ENCODE measurements at places on chromosomes 4 and X.
A peak's percentile ranks its signal among the peaks of the same experiment; 100 is the strongest.

DNA sequence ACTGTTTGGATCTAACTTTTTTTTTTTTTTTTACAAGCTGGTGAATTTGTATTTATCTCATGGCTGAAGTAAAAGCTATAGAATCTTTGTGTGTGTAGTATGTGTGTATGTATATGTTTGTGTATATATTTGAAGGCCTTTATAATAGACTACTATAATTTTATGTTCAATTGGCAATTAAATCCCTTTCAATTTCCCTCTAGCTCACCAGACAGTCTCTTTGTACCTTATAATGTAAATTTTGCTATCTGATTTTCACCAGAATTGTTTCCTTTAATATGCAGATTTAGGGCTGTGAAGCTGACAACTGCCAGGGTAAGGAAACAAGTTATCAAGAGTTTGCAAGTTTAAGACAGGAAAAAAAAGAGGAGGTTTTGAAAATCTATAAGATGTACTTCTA, 33.1 kb upstream of the MTMR8 start:
- no peak for DNase-seq

GRCh38 chr4:83241132-83241531, 43.5 kb downstream of the COQ2 start:
- DNase-seq = no peak

DNA sequence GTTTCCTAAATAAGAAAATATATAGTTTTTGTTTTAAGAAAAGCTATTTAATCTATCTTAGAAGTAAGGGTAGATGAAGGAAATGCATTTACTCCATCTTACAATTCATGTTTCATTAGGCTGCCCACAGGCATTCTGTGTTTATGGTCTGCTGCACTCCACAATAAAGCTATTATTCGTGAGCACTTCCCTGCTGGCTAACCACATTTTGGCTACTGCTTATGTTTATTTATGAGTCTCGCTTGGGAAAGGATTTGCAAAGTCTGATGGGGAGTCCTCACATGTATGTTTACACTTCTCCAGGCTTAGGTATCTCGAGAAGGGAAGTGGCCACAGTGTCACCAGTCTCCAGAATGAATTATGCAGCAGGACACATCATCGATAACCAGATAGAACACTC, 260.8 kb upstream of the VCX start:
- DNase-seq = no peak

DNA sequence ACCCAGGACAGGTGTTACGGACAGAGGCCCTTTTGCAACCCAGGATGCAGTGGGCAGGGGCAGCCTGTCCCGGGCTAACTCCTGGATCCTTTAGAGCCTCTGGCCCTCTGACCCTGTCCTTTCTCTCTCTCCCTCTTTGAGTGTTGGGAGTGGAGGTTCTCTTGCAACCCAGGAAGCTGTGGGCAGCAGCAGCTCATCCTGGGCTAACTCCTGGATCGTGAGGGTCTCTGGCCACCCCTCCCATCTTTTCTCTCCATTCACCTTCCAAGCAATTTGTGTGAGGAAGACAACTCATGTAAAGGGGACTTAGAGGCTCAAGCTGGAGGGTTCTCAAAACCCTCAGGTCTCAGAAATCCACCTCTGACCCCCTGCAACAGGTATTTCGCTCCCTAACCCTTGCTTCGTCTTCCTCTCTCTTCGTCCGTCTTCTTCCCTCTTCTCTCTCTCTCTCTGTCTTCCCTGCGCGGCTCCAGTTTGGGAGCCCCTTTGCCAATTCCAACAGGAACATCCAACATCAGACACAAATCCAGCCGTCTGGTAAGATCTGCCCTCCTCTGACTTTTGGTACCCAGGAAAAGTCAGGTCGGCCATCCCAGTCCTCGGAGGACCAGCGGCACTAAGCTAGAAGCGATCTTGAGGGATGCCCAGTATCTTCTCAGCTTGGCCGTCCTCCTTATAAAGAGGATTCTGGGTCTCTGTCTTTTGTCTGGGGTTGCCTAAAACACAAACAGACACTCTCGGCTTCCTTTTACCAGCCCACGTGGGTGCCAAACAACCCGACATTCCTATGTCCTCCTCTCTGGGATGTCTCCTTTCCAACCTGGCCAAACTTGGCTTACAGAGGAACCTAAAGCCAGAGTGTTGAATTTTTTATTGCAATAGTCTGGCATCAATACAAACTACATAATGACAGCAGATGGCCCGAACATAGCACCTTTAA, 7.9 kb downstream of the ASMTL start:
- no peak for DNase-seq

GRCh38 chr4:40185830-40186664, 10.8 kb upstream of the RHOH start:
- no peak for DNase-seq

DNA sequence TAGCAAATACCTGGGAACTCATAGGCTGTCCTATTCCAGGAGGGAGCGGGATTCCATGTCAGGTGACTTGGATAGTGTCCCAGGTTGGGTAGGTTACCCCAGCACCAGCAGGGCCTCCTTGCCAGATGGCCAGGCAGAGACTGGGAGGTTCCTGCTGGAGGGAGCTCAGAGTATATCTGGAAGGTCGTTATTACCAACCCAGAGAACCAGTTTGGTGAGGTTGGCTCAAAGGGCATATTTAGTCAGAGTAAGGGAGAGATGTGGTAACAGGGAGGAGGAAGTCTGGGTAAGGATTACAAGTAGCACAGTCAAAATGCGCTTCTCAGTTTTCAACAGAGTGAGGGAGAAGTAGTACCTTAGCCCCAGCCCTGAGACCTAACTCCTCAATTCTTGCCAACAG, 53.3 kb upstream of the LNX1 start:
- DNase-seq = peak; percentile 51

DNA sequence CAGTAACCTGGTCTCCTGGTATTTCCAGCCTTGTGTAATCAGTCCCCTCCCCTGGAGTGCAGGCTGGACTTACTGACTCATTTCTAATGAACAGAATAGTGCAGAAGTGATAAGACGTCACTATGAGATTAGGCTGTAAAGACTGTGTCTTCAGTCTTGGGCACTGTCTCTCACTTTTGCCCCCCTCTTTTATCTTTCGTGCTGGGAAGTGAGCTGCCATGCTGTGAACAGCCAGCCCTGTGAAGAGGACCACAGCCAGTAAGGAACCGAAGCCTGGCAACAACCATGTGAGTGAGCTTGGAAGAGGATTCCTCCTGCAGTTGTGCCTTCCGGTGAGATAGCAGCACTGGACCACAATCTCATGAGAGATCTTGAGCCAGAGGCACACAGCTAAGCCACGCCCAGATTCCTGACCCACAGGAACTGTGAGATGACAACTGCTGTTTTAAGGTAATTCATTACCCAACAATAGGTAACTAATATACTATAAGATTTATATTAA, 67.5 kb upstream of the GPR34 start:
- DNase-seq = no peak

DNA sequence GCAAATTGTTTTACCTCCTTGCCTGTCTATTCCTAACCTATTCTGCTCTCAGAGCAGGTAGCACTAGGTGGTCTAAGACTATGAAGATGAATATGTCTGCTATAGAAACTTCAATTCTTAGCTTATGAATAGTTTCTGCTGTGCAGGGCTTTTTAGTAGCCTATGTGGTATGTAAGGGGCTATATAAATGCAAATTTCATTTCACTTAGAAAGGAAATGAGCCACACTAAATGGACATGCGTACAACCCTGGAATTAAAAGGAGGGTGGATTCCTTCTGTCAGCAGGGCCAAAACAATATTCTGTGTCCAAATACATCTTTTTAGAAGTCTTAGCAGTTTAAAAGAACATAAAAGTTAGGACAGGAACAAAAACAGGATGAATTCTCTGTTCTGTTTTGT, 163.9 kb upstream of the GEMIN8 start:
- DNase-seq = no peak

- no peak for DNase-seq
These were observed 25.6 kb downstream of the ZMAT1 start for GRCh38 chrX:101906136-101906796.

GRCh38 chrX:75038925-75039324, 113.7 kb upstream of the NEXMIF start:
- DNase-seq = no peak

- peak; percentile 47 for DNase-seq
These were observed 29.4 kb upstream of the OPHN1 start for GRCh38 chrX:68462653-68463052.

- DNase-seq = no peak
These were observed 49.3 kb upstream of the CD40LG start for GRCh38 chrX:136598631-136599030.

- DNase-seq = peak; percentile 27
These were observed 205.5 kb upstream of the NUDT6 start for GRCh38 chr4:123127875-123128274.

- DNase-seq = no peak
These were observed 39.4 kb upstream of the TET2 start for GRCh38 chr4:105107095-105107856.

GRCh38 chr4:182823576-182823975, 93.6 kb downstream of the DCTD start:
- DNase-seq = no peak
